ENCODE measurements at places on chromosomes 3 and 15.

GRCh38 chr3:194756791-194757325, 71.2 kb downstream of the FAM43A start:
- no peak for DNase-seq

- no peak for DNase-seq
Measured at GRCh38 chr15:59208613-59209249, 2.1 kb downstream of the LDHAL6B start.

DNA sequence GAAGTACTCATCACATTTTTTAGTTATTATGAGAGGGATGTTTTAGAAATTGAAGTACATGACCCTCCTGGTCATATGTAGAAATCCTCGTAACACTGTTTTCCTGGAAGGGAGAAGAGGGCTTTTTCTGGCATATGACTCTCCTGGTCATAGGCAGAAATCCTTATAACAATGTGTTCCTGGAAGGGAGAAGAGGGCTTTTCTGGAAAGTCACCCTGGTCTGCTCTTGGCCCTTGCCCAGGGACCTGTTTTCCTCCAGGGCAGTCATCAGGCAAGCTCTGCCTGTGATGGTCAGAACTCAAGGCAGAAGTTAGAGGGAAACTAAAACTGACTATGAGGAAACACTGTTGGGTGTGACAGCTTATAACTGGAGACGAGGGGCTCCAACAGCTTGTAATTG, 27.7 kb downstream of the LAMP3 start:
- no peak for DNase-seq

DNA sequence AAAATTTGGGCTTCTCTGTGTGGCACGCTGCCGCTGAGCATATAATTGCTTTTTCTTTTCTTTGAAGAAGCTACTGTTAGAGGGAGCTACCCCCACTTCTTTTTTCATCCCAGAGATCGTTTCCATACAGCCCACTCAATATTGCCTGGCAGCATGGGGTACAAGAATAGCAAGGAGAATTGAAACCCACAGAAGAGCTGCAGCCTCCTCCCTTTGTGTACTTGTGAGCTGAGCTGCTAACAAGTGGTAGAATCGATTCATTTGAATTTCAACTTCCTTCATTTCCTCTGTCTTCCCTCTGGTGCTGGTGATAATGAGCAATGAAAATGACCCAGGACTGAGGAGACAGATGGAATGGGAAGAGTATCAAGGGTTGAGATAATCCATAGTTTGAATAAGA, 64.9 kb downstream of the LRRC3B start:
- DNase-seq = no peak

DNA sequence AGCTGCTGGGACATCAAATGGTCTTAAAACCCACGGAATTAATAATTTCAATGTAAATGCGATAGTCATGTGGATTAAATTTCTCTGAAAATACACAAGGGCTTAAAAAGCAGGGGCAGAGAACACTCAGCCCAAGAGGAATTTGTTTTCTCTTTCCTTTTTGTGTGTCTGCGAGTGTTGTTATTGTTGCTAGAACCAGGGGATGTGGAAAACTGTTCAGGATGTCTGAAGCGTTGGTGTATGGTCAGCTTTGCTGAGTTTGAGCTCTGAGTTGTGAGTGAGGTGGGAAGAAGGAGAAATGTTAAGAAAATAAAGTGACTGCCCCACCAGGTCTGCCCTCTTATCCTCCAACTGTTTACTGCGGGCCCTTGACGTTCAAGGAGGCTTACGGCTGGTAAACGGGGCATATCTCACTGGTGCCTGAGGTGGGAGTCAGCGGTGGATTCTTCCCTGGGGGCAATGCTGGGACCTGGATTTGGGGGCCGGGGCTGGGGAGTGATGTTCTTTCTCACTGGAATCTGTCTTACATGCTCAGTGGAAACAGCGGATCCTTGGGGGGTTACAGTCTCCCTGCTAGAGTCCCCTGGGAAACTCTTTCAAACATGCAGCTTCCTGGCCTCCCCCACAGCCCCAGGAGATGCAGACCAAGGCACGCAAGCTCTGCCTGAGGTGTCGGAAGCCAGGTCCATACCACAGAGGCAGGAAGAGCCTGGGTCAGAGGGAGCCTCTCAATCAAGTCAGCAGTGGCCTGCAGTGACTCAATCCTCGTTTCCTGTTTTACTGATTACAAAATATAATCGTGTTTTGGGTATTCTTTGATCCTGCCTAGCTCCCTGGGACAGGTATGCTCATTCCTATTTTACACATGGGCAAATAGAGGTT, 41.8 kb downstream of the ITGA11 start:
- no peak for DNase-seq

GRCh38 chr3:192091831-192092230, 630.9 kb downstream of the PYDC2 start:
- no peak for DNase-seq

GRCh38 chr15:44726568-44727484, 9.5 kb upstream of the TRIM69 start:
- DNase-seq = peak; percentile 64

DNA sequence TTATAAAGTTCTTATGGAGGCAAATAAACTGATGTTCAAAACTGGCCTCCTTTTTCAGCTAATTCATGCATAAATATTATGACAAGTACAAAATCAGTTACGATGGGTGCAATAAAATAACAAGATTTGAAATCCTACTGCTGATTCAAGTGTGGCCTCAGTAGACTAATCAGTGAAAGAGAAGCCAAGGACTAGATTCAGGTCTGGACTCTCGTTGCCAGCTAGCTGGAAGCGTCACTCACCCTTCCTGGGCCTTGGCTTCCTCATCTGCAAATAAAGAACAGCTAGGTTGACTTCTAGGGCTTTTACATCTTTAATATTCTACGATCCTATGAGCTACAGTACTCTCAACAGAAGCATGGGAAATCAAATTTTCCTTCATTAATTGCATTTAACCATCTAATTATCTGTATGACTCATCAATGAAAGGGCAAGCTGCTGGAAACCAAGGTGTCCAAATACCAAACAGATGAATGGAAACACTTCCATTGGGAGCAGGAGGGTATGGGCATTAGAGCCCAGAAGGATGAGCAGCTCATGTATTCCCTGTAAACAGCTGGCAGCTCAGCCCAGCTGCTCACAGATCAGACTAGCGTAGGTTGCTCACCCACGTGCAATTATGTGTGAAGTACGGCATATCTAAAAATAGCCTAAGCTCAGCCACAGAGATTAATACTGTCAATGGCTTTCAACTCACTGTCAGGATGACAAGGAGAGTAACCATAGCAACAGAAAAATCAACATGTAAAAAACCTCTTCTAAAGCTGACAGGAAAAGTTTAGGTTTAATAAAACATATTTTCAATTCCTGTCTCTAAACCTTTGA, 294.8 kb downstream of the PLCL2 start:
- no peak for DNase-seq

DNA sequence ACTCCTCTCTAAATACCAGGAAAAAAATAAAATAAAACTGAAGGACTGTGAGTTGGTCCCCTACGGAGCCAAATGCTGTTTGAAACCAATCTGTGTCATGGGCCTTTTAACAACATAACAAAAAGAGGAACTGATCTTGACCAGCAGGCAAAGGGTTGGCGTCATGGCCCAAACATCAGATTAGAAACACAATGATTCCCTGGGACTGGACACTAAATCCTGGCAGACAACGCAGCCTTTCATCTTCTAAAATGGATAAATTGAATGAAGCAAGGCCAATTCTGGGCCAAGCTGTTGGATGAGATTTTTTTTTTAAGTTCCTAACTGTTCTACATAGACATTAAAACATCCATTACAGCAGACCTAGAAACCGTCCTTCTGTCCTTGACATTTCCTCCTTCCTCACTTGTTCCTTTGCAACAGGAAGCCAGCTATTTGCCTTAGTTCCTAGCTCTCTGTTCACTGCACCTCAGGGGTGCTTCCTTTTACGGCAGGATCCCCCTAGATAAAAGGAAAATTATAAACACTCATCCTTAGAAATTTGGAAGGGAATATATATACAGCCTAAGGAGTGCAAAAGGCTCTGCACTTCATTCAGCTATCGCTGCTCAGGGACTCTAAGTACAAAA, 21.6 kb upstream of the TAFA4 start:
- DNase-seq = no peak

- DNase-seq = no peak
Measured at GRCh38 chr15:63899193-63899592, 65.4 kb upstream of the HERC1 start.

- no peak for DNase-seq
Measured at GRCh38 chr3:192409838-192410683, 317.3 kb downstream of the FGF12 start.

DNA sequence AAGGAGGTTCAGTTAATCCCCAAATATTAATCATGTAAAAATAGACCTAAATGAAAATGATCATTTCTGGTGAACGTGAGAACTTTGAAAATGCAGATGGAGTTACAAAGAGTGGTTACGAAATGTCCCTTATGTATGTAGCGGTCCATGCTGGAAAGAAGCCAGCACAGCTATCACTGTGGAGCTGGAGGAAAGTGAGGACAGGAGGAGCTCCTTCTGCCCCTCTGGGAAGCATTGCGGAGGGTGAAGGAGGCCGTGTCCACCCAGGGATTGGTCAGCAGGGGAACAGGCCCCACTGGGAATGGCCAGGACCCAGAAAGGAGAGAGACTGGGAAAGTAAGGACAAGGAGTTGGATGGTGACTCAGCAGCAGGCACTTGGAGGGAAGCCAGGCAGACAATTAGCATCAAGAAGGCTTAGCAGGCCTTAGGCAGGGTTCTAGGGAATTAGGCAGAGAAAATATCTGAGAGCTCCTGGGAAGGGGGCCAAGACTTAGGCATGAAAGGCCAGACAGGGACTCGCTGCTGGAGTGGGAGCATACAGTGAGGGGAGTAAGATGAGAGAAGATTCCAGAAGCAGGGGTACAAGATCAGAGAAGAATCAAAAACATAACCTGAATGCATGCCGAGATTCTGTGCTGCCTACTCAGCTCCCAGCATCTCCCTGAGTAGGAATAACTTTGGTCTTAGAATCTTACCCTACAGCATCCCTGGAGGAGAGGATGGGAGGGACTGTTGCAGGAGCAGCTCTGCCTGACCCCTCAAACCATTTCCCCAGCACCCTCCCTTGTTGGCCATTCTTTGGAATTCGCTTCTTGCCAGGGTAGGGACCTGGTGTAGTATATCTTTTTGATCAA, 171.0 kb upstream of the UMPS start:
- DNase-seq = no peak

DNA sequence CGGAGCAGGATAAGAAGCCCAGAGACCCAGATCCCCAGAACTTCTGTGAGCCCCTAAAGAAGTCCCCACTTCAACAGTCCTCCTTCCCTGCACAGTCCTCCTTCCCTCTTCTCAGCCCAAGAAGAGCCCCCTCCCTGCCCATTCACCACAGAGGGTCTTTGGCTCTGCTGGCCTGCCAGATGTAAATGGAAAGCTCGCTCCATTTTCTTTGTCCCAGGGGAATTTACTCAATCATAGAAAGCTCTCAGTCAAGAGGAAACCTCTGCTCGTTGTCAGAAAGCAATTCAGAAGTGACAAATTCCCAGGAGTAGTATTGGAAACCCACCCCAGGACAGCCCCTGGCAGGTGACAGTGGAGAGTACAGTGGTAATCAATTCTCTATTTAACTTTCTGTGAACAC, 105.5 kb upstream of the SMAD3 start:
- no peak for DNase-seq

DNA sequence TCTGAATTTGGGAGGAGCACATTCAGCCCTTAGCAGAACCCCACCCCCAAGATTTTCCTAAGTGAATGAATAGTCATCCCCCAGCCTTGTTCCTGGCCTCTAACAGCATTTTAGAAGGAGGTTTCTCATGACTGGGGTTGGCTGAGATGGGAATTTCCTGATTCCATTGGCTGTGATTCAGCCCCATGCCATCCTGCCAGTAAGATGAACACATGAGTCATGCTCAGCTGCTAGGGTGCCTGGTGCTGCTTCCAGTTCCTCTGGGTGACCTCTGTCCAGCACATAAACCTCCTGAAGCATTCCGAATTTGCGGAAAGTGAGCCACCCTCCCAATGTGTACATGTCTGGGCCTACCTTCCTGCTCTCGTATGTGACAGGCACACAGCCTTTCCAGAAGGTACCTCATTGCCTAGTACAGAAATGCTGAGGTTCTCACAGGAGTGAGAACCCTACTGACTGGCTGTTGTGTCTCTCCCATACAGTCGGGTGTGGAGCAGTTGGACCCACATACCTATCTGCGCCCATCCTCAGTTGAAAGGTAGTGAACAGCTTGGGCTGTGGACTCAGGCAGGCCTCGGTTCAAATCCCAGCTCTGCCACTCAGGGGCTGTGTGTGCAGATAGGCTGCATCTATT, 91.7 kb downstream of the APBA2 start:
- DNase-seq = no peak

GRCh38 chr15:79523266-79523665, 91.1 kb downstream of the MINAR1 start:
- no peak for DNase-seq

DNA sequence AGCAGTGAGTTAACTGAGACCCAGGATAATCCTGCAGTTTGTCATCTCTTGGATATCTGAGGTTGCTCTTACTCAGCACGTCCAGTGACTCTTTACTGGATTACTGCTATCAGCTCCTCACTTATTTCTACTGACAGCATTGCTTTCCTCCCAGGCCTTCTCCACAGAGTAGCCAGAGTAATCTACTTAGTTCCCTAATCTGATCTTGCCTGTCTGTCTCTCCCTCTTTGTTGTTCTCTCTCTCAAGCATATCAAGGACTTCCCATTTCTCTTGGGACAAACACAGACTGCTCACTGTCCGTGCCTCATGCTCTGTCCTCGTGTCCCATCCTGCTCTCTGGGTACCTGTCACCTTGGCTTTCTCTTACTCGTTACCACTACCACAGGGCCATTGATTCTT, 376.2 kb downstream of the FEZF2 start:
- DNase-seq = no peak

GRCh38 chr15:99703603-99704443, 29.4 kb downstream of the LYSMD4 start:
- no peak for DNase-seq

DNA sequence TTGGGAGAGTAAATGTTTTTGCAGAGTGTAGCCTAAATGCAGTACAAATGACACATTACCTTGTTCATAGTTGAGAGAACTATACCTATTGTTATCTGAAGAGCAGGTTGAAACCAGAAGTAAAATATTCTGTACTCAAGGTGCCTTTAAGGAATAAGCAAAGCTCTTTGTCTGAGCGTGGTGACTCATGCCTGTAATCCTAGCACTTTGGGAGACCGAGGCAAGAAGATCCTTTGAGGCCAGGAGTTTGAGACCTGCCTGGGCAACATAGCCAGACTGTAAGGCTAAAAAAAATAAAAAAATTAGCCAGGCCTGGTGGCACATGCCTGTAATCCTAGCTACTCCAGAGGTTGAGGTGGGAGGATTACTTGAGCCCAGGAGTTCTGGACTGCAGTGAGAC, 2.2 kb upstream of the RNF13 start:
- no peak for DNase-seq

All from iPS DF 19.7 (cell line).